Gastroesophageal sphincter (tissue), 4 donors: ENCODE measurements at places on chromosomes 2 and 18.

- no peak for ATAC-seq
Measured at GRCh38 chr18:64699081-64699480, 550.2 kb upstream of the LINC00305 start.

- ATAC-seq = no peak
Measured at GRCh38 chr2:256094-256493, 7.7 kb downstream of the SH3YL1 start.

DNA sequence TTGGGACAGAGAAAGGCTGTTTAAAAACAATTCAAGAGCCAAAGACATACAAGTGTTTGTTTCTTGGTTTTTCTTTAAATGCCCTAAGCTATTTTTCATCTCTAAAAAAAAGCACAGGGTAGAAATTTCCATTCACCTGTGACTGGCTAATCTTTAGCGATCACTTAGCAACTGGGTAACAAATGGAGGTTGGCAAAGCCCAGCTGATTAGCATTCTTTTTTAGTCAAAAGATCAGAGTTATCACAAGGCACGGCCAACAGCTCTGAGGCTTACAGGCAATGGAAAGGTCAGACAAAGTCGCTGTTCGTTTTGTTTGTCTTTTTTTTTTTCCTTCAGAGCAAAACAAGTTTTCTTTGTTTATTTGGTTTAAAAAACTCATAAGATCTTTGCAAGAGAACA lies 29.0 kb upstream of the TTR start:
- no peak for ATAC-seq

- no peak for ATAC-seq
Measured at GRCh38 chr2:170819680-170820664, 3.3 kb downstream of the GAD1 start.

- ATAC-seq = no peak
Measured at GRCh38 chr2:221482666-221483455, 89.2 kb downstream of the EPHA4 start.

DNA sequence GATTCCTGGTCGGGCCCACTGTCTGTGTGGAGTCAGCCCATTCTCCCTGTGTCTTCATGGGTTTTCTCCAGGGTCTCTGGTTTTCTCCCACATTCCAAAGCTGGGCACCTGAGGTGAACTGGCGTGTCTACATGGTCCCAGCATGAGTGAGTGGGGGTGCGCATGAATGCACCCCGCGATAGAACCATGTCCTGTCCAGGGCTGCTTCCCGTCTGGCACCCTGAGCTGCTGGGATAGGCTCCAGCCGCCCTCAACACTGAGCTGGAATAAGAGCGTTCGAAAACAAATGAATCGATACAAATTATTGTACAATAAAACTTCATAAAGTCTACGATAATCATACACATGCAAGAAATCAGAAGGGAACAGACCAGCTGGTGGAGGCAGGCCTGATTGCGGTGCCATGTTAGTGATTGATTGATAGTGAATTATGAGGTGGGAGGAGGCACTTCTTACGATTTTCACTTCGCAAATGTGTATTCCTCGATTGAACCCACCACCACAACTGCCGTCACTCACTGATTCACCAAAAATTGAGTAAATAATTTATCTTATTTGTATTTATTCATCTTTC lies 186.6 kb downstream of the MGAT5 start:
- no peak for ATAC-seq

- no peak for ATAC-seq
Measured at GRCh38 chr2:18611604-18612003, 22.2 kb upstream of the NT5C1B start.

DNA sequence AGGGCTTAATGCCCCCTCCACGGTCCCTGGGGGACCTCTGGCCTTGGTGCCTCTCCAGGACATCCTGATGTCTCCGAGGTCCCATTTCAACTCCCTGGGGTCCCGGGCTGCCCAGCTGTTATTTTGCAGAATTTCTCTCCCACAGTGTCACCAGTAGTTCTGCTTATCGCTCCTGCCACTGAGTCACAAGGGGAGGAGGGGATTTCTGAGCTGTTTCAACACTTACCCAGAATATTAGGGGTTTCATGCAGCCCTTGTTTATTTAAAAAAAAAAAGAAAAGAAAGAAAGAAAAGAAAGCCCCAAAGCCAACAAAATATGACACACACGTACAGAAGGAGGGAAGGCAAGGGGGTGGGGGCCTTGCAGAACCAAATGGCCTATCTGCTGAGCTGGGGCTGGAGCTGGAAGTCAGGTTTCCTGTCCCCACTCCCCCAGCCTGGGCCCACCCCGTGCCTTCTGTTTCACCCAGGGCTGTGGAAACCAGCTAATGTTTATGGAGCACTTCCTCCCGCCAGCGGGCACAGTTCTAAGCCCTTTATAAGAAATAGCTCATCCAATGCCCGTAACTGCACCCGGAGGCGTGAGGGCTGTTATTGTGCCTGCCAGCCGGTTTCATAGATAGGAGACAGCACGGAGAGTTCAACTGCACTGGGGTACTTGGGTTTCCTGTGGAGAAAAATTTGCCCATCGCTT lies 8.4 kb upstream of the ARID5A start:
- ATAC-seq = peak; percentile 13

DNA sequence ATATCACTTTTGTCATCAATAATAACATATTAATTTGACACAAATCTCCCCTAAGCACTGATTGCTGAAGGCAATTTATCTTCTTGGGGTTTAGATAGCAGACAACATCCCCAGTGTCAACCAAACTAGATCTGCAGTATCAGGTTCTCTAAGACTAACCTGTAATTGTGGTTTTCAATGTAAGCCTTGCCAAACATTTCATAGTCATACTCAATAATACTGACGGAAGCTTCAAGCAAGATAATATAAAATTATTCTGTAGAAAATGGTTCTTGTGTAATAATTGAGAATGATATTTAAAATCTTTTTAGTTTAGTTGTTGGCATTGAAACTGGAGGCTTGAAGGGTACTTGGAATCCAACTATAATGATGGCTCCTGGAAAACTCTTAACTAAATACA lies 186.3 kb downstream of the RIT2 start:
- ATAC-seq = no peak

DNA sequence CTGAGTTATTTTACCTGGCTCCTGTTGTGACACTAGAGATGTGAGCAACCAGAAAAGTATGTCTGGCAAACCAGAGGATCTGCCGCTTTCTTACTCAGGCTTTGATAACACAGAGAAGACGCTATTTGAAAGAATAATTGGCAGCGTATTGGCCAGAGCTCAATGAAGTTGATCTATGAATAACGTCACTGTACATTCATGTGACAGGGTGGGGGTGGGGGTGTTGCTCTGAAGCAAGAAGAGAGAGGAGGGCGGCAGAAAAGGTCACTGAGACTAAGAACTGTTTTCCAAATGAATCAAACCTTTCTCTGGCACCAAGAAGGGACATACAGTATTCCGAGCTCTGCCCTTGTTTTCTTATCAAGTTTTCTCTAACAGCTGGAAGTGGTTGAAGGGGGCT lies 1.7 kb upstream of the ONECUT2 start:
- no peak for ATAC-seq

- no peak for ATAC-seq
Measured at GRCh38 chr18:62198259-62198658, 11.2 kb downstream of the RELCH start.

- peak; percentile 92 for ATAC-seq
Measured at GRCh38 chr2:230793572-230794359, 71.0 kb upstream of the ITM2C start.

GRCh38 chr2:242038166-242038927 lies 168.8 kb downstream of the RTP5 start:
- ATAC-seq = no peak

DNA sequence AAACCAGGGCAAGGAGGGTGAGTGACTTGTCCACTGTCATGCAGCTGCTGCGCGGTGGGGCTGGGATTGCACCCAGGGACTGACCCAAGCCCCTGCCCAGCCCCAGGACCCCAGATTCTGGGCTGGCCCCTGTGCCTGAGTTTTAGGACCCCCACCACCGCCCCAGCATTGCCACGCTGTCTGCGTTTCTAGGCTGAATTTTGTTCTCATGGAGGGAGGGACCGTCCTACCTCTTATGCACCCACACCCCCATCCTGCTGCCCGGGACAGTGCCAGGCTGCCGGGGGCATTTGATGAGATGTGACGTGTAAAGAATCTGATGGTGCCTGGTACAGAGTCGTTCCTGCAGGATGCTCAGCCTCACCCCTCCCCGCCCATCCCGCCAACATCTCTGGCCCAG lies 111.0 kb upstream of the ODC1 start:
- ATAC-seq = no peak

GRCh38 chr2:76985387-76986136 lies 536.6 kb downstream of the LRRTM4 start:
- ATAC-seq = no peak

DNA sequence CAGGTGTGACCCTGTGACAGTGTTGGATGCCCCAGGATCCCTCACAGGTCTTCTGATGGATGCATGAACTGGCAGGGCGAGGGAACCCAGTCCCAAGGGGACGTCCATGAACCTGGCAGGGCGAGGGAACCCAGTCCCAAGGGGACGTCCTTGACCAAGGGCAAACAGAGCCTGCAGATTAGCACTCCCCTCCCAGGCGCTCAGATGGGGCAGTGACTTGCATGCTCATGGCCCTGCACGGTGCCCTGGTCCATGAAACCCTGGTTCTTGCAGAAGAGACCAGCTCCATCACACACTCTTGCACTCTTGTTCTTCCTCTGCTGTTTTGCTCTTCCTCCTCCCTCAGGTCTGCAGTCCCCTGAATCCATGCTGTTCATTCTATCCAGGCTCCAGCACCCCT lies 192.7 kb downstream of the GALR1 start:
- ATAC-seq = no peak

- no peak for ATAC-seq
Measured at GRCh38 chr2:134468164-134468563, 214.3 kb downstream of the MGAT5 start.

GRCh38 chr2:86623043-86623493 lies 597 bp downstream of the RNF103 start:
- peak; percentile 78 for ATAC-seq

- ATAC-seq = no peak
Measured at GRCh38 chr2:178317811-178318210, 123.5 kb downstream of the OSBPL6 start.

GRCh38 chr2:100067784-100068183 lies 74.6 kb downstream of the AFF3 start:
- no peak for ATAC-seq

GRCh38 chr2:215419113-215419512 lies 16.8 kb downstream of the FN1 start:
- ATAC-seq = no peak

DNA sequence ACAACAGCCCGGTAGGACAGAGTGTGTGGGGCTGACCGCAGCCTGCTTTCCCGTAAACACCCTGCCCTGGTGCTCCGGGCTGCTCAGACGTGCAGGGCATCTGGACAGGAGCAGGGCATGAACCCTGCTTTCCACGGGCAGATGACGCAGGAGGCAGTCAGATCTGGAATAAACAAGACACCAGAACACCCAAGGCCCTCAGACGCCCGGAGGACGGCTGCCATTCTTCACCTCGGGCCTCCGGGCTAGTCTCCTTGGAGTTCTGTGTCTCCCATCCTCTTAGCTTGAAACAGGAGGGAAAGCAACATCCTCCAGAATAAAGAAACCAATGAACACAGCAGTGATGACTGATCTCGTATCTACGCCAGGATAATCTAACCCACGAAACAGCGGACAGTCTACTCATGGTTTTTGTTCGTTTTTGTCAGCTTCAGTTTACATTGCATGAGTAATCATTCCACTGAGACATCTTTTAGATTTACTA lies 7.3 kb downstream of the PXDN start:
- no peak for ATAC-seq

- no peak for ATAC-seq
Measured at GRCh38 chr2:227774895-227775842, 29.5 kb downstream of the SCYGR8 start.

GRCh38 chr2:224360801-224361251 lies 41.1 kb downstream of the FAM124B start:
- ATAC-seq = no peak

DNA sequence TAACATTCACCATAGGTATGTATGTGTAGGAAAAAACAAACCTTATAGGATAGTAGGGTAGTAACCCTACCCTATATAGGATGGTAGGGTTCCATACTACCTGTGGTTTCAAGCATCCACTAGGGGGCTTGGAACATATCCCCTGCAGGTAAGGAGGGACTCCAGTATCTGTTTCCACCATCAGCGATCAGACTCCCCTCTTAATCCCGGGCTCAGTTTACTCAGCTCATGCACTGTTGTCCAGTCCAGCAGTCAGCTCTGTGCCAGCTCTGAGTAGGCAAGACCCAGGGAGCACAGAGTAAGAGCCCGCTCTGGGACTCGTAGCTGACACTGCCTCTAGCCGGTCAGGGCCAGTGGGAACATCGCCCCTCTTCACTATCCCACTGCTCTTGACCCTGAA lies 61.7 kb downstream of the MEX3C start:
- ATAC-seq = no peak

- ATAC-seq = no peak
Measured at GRCh38 chr2:218394298-218395089, 5.2 kb upstream of the CTDSP1 start.

GRCh38 chr2:37892436-37893114 lies 32.5 kb upstream of the RMDN2 start:
- no peak for ATAC-seq

GRCh38 chr2:7023542-7023941 lies 106.3 kb downstream of the RNF144A start:
- ATAC-seq = no peak

DNA sequence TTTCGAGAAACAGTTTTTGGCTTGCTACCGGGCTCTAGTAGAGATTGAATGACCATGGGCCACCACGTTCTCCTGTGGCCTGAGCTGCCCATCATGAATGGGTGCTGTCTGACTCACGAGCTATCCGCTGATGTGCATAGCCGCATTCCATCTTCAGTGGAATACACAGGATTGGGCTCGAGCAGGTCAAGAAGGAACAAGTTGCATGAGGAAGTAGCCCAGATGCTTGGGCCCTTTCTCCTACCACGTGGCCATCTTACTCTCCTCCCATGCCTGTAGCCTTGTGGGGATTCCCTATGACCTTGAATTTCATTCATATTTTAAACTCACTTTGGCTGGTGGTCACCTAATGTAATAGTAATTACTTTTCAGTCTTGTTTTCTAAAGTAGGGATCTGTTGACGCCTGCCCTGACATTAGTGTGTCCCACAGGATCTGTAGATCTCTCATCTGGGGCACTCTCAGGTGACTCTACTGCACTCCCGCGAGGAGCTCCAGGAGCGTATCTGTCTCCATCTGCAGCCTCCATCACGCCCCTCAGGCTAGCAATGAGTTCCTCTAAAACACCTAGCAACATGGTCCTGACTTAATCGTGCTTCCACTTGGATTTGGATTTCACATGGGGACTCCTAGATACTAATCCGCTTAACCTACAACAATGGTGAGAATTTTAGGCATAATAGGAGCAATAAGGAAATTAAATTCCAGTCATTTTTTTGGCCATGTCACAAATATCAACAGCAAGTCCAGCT lies 67.8 kb downstream of the PSMG2 start:
- no peak for ATAC-seq
